Lower lobe of right lung (tissue), 2 donors: ENCODE measurements at places on chromosomes 3 and 15.
A peak's percentile ranks its signal among the peaks of the same experiment; 100 is the strongest.

DNA sequence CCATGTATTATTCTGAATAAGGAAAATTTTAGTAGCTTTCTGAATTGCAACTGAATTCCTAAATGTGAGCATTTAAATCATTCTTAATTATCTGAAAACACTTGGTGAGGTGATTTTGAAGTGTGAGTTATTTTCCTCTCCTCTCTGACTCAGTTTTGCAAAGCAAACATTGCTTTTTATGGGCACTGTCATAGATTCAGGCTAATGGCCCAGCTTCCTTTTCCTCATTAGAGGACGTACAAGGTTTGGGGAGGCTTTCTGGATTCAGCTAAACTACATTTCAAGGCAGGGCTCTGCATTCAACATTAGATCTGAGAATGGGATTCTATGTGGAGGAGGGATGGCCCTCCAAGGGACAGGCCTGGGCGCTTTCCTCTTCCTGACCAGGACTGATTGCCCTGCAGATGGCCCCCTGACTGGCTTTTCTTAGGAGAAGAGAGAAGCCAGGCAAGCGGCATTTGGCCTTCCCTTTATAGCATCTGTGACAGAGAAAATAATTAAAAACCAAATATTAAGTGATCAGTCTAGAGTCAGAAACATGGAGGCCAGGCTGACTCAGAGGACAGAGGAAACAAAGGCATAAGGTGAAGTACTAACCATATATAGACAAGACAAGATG lies 53.0 kb upstream of the STXBP5L start:
- no peak for DNase-seq

- no peak for DNase-seq
These were observed 353.1 kb upstream of the GBE1 start for GRCh38 chr3:82114589-82114988.

- DNase-seq = no peak
These were observed 15.1 kb downstream of the HRG start for GRCh38 chr3:186680869-186681268.

DNA sequence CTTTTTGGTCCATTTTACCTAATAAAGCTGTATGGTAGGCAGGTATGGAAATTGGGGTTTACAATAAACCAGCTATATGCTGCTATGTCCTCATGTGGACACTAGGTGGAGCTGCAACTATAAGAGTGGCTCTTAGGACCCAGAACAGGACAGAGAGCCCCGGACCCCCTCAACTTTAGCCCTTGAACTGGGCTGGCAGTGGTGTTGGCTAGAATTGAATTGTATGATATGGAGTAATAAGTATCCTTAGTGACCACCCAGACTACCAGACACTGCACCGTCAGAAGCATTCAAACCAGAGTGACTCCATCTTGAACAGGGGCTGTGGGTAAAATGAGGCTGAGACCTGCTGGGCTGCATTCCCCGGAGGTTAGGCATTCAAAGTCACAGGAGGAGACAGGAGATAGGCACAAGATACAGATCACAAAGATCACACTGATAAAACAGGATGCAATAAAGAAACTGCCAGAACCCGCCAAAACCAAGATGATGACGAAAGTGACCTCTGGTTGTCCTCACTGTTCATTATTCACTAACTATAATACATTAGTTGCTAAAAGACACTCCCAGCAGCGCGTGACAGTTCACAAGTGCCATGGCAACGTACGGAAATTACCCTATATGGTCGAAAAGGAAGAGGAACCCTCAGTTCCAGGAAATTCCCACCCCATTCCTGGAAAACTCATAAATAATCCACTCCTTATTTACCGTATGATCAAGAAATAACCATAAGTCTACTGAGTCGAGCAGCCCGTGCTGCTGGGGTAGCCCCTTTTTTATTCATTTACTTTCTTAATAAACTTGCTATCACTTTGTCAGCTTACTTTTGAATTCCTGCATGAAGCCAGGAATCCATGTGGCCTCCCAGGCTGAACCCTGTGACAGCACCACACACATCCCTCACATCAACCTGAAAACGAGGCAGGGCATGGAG lies 68.7 kb upstream of the BLM start:
- peak; percentile 80 for DNase-seq

DNA sequence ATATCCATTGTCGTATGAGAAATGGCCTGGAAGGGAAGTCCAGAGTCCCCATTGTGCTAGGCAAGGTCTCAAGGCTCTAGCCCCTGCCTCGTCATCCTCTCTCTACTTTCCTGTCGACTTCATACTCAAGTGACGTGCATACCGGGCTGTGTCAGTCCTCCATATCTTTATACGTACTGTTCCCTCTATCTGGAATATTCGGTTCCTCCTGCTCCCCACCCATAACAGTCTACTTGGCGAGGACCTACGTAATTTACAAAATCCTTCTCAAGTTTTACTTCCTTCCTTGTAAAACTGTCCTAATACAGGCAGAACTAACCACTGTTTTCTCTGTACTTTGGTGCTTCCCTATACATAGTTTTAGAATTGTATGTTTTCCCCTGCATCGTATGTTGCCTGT lies 2.2 kb upstream of the ALPK3 start:
- no peak for DNase-seq

DNA sequence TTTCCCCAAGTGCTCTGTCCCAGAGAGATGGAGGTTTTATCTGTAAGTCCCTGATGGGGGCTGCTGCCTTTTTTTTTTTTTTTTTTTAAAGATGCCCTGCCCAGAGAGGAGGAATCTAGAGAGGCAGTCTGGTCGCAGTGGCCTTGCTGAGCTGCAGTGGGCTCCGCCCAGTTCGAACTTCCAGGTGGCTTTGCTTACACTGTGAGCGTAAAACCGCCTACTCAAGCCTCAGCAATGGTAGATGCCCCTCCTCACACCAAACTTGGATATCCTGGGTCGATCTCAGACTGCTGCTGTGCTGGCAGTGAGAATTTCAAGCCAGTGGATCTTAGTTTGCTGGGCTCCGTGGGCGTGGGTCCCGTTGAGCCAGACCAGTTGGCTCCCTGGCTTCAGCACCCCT lies 51.6 kb downstream of the SLC2A2 start:
- no peak for DNase-seq

GRCh38 chr3:69080233-69080920 lies at the start of gene UBA3:
Gene UBA3, minus strand, starts transcription at chr3:69080365. Its CDS starts 12 bp downstream, at chr3:69080353.
- DNase-seq = peak; percentile 95

DNA sequence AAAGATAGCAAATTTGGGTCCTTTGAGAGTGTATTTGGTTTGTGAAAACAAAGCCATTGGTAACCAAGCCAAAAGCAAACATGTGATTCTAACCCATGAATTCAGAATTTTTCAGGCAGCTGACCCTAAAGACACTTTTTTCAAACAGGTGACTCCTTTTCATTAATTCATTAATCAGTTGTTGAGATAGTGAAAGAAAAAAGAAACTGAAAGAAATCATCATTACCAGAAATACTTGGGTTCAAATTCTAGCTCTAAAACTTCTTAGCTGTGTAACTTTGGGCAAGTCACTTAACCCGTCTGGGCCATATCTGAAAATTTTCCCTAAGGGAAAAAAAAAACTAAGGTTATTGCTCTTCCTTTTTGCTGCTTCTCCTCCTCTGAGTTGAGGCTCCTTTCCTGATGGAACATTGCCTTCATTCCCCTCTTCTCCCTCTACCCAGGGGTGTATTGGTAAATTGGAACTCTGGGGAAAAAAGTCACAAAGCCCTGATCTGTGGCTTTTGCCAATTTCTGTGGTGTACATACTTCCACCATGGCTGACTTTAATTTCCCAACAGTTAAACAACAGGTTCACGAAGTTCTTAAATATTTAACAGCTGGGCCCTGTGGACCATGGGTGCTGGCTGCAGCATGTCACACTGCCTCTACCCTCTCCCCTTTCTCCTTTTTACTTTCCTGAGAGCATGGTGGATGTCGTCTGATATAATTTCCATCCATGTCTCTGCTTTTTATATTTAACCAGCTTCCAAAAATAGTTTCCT lies 120.3 kb downstream of the ASB7 start:
- no peak for DNase-seq

- DNase-seq = no peak
These were observed 60.6 kb downstream of the CHSY1 start for GRCh38 chr15:101191242-101191641.

- no peak for DNase-seq
These were observed 8.2 kb upstream of the ANKRD63 start for GRCh38 chr15:40290918-40291574.

DNA sequence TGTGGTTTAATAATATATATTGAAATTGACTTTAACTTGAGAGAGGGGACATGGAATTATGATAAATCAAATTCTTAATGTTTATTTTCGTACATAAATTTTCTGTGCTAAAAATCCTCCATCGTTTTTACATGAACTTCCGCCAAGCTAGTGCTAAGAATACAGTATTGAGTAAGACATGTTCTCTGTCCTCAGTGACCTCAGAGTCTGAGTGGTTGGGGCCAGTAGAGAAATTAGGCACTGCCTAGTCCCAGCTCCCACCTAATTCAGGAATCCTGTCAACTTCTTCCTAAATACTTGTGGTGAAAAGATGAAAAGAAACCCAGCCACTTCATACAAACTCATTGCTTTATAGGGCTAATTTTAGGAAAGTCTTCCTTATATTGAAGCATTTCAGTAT lies 110.3 kb downstream of the PPP2R3A start:
- no peak for DNase-seq

GRCh38 chr15:75508840-75509532 lies 57.5 kb upstream of the SIN3A start:
- no peak for DNase-seq

DNA sequence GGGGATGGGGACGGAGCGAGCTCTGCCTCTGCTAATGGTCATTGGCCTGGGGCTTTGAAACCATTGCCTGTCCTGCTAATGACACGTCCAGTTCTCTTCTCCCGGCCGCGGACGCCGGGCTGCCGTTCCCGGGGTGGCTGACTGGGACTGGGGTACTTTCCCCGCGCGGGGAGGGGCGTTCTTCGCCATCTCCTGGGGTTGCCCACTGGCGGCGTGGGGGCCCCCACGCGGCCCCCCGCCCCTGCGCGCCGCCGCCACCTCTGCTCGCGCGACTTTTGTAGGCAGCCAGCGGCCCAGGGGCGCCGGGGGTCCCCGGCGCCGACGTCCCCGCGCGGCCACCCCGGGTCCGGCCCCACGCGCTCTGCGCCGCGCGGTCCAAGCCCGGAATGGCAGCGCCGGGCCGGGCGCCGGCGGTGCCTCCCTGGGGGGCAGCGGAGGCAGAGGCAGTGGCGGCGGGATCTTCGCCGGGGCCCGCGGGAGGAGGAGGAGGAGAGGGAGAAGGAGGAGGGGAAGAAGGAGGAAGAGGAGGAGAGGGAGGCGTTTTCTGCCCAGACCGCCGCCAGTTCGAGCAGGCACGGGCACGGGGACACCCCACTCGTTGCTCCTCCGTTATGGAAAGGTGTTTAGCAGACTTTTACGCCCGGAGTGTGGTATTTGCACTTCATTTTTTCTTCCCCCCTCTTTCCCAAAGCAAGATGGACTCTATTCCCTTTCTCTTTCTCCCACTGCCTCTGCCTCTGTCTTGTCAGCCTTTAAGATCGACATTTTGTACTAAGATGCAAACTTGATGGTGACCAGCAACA lies 2.3 kb downstream of the BBX start:
- peak; percentile 66 for DNase-seq

- no peak for DNase-seq
These were observed 188.9 kb upstream of the ATP10A start for GRCh38 chr15:26051761-26052675.

GRCh38 chr15:70095408-70096214 lies 2.1 kb downstream of the TLE3 start:
- DNase-seq = peak; percentile 69

- DNase-seq = no peak
These were observed 32.5 kb downstream of the NEDD4 start for GRCh38 chr15:55960946-55961345.

GRCh38 chr3:75126556-75126955 lies 512.1 kb upstream of the CNTN3 start:
- DNase-seq = no peak

GRCh38 chr3:81496407-81497104 lies 264.9 kb downstream of the GBE1 start:
- DNase-seq = no peak

DNA sequence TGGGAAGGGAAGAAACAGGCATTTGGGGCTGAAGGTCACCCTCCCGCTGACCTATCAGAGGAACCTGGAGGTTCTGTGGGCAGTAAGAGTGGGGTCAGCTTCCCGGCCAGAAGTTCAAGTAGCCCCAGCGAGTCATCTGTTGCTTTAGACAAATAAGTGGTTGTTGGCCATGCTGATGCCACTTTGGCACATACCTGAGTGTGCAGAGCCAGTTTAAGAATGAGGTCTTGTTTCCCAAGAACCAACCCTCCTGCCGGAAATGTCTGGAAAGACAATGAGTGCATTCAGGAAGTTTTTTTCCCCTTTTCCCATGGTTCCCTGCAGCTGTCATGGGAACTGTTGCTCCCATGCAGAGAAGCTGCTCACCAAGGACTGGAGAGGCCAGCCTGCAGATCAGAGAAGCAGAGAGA lies 166.7 kb downstream of the ZNF621 start:
- DNase-seq = no peak

DNA sequence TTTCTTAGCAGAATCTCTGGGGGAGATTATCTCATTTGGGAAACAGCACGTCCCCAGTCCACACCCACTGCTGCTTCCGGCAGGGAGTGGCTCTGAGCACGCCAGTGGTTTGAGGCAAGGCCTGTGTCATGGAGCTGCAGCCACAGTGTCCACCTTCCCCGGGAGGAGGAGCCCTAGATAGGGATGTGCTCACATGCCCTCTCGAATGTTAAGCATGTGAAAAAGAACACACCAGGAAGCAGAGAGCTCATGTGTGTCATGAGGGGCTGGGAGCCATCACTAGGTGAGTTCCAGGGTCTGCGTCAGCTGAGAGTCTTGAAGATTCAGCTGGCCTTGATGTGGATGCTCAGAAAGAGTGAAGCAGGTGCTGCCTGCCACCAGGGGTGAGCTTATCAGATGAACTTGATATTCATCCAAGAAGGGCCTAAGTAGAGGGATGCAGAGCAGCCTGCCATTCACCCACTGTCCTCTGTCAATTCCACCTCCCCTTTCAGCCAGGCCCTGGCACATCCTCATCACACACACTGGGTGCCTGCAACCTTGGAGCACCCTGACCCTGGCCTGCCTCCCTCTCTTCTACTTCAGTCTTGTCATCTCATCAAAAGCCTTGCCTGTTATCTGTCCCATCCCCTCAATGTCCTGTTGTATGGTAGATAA lies 16.3 kb downstream of the ITGA11 start:
- DNase-seq = no peak

GRCh38 chr3:8182904-8183303 lies 318.7 kb upstream of the LMCD1 start:
- no peak for DNase-seq

- peak; percentile 77 for DNase-seq
These were observed 69.5 kb downstream of the KLF15 start for GRCh38 chr3:126287536-126288241.

DNA sequence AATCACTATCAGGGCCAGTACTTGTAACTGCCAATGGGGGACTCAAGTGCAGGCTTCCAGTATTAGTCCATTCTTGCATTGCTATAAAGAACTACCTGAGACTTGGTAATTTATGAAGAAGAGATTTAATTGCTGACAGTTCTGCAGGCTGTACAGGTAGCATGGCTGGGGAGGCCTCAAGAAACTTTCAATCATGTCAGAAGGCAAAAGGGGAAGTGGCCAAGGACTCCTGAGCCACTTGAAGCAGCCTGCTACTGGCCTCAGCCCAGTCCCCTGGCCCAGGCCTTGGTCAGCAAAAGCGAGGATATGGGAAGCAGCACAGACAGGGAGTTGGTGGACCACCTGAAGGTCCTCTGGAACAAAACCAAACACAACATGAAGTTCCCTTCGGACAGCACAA lies 29.2 kb upstream of the OR5K1 start:
- DNase-seq = no peak

GRCh38 chr3:10344147-10344943 lies 23.4 kb upstream of the SEC13 start:
- no peak for DNase-seq
